ENCODE measurements at places on chromosomes 16 and 17.

DNA sequence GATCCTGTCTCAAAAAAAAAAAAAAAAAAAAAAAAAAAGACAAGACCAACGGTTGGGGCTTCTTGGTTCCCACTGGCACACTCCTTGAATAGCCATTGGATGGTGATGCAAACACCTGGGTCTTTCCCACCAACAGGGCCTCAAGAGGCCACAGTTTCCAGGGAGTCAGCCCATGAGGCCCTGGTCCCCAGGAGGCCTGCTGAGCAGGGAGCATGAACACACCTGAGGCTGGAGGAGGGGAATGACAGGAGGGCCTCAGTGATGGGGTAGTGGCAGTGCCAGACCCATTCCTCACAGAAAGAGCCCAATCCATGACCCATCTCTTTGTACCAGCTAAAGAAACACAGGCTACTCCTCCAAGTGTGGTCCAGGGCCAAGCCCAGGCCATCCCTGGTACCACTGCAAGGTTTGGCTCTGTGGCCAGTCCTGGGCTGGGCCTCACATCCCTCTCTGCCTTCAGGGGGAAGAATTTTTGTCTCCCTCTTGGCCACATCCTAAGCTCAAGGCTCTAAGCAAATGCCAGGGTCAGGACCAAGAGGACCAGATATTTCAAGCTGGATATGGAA, 13.9 kb downstream of the ARL2BP start:
- no peak for DNase-seq

DNA sequence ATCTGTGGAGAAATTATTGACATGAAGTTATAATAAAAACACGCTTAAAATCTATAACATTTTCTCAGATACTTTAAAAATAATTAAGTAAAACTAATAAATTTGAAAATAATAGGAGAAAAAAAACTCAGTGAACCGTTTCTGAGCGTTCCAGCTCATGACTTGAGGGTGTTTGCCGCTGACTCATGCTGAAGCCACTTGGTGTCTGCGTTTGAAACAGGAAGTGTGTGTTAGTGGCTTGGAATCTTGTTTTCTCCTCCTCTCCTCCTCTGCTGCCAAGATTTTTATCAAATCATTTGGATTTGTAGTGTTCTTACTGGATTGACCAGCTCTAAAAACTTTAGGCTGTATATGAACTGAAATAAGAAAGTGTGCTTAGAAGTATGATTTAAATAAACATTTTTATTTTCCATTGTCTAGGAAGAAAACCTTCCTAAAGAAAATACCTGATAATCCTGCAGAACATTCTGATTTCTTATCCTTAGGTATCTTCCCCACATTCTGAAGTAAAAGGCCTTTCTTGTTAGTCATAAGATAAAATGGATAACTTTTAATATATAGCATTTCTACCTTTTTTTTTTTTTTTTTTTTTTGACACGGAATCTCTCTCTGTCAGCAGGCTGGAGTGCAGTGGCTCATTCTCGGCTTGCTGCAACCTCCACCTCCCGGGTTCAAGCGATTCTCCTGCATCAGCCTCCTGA, 30.8 kb downstream of the USP10 start:
- DNase-seq, result no peak

GRCh38 chr17:79647456-79647915, 36.6 kb upstream of the RBFOX3 start:
- no peak for DNase-seq

- DNase-seq, result no peak
Measured at GRCh38 chr16:84329843-84330684, 35.4 kb downstream of the WFDC1 start.

DNA sequence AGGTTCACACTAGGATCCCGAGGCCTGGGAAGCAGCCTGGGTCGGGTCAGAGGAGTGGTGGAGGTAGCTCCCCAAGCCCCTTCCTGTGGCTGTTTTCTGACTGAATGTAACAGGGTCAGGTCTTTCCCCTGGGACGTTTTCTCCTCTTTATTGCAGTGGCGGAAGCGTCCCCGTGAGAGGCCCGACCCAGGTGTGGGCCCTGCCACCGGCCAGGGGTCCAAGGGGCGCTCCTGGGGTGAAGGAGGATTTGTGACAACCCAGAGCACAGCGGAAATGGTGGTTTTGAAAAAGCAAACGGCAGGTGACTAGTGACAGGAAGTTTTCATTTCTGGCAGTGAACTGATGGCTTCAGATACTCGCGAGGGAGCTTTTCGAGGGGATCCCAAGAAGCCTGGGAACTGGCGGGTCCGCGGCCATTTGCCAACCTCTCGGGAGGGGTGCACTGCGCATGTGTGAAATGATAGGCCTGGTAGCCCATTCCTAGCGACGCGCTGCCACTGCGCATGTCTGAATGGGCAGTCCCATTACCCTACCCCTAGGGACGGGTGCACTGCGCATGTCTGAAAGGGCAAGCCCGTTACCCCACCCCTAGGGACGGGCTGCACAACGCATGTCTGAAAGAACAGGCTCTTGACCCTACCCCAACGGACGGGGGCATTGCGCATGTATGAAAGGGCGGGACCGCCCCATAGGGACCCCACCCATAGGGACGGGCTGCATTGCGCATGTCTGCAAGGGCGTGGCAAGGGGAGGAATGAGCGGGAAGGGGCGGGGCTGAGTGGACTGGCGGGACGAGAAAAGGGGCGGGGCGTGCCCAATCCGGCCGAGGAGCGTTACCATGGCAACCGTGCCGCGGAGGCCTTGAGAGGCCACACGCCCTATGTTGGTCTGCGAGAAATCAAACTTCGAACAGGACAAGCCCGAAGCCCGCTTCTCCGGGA, 1747.9 kb downstream of the TP53TG3F start:
- DNase-seq, result no peak

- DNase-seq, result no peak
Measured at GRCh38 chr17:45792995-45793755, 9.1 kb downstream of the CRHR1 start.

- no peak for DNase-seq
Measured at GRCh38 chr17:13393841-13394710, 207.7 kb downstream of the HS3ST3A1 start.

- no peak for DNase-seq
Measured at GRCh38 chr16:9695152-9695551, 487.1 kb downstream of the GRIN2A start.

DNA sequence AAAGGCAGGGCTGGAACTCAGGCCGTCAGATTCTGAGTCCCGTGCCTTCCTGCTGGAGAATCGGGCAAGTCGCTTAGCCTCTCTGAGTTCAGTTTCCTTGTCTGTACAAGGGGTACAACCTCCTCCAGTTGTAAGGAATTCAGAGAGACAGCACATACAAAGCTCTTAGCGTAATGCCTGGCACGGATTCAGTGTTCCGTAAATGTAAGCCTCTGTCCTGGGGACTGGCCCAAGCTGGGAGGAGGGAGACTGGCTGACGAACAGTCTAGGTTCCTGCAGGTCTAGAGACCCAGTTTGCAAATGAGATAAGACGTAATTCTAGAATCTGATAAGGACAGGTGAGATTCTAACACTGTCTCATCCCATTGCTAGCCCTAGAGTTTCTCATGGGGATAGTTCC, 9.9 kb downstream of the METTL22 start:
- no peak for DNase-seq

- peak; percentile 28 for DNase-seq
Measured at GRCh38 chr17:3710951-3711383, 12.7 kb upstream of the HASPIN start.

- DNase-seq, result no peak
Measured at GRCh38 chr16:57069635-57070370, 22.6 kb upstream of the CPNE2 start.

GRCh38 chr16:50671644-50672260, 9.4 kb downstream of the SNX20 start:
- DNase-seq, result peak; percentile 43

GRCh38 chr17:68775318-68775717, 174.2 kb upstream of the FAM20A start:
- no peak for DNase-seq

DNA sequence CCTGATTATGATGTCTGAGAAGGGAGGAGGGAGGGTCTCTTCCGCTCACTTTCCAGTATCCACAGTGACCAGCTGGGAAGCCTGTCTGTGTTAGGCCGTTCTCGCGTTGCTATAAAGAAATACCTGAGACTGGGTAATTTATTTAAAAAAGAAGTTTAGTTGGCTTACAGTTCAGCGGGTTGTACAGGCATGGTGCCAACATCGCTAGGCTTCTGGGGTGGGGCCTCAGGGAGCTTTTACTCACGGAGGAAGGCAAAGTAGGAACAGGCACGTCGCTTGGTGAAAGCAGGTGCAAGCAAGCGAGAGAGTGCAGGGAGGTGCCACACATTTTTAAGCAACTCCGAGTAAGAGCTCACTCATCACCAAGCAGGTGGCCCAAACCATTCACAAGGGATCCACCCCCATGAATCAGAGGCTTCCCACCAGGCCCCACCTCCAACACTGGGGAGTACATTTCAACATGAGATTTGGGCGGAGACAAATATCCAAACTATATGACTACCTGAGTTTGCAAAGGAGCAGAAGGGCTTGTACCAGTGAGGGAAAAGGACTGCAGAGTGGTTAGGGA, 137.5 kb downstream of the CCDC182 start:
- no peak for DNase-seq

GRCh38 chr17:45320931-45321461, 4.2 kb upstream of the MAP3K14 start:
- DNase-seq, result no peak

All from stimulated activated CD4-positive, alpha-beta T cell treated with anti-CD3 and anti-CD28 coated beads, Interleukin-1b, Interleukin-23, amount 100 ng/mL, for 1 hour (primary cell).